ENCODE measurements at places on chromosomes 2 and 18.

DNA sequence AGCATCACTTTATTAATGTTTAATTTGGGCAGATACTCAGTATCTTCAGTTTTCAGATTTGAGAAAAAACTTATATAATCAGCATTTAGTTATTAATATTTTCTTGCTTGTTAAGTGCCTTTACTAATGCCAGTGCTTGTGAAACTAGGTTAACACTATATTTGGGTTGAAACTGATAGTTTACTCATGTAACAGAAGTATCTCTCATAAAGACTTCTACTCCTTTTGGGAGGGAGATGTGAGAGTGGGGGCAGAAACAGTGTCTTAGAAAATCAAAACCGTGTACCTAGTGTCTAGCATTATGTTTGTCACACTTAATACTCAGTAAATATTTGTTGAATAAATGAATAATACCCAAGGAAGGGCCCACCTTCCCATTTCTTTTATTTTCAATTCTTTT is 129.5 kb downstream of the MSTN start:
- no peak for DNase-seq

- DNase-seq, result no peak
Observed at GRCh38 chr2:224638301-224638823, 53.2 kb upstream of the CUL3 start.

GRCh38 chr18:3715231-3716080 is 265.5 kb downstream of the TGIF1 start:
- DNase-seq, result no peak

GRCh38 chr2:27796791-27797765 is 25.6 kb downstream of the MRPL33 start:
- DNase-seq, result no peak

DNA sequence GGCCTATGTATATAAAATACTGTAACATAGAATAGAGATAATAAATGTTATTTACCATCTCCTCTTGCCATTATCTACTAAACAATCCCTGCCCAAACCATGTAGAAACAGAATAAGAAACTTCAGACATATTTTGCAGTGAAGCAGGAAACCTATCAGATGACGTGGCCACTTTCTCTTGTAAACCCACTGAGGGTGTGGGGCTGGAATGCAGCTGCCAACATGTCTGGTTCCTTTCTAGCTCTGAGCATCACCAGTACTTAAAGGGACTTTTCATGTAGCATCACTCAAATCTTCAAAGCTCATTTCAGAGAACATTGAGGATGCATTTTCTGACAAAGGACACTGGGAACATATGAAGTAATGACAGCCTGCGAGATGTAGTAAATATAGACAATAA is 251.8 kb downstream of the LPIN1 start:
- DNase-seq, result no peak

- no peak for DNase-seq
Observed at GRCh38 chr2:115194623-115195022, 752.2 kb downstream of the DPP10 start.

DNA sequence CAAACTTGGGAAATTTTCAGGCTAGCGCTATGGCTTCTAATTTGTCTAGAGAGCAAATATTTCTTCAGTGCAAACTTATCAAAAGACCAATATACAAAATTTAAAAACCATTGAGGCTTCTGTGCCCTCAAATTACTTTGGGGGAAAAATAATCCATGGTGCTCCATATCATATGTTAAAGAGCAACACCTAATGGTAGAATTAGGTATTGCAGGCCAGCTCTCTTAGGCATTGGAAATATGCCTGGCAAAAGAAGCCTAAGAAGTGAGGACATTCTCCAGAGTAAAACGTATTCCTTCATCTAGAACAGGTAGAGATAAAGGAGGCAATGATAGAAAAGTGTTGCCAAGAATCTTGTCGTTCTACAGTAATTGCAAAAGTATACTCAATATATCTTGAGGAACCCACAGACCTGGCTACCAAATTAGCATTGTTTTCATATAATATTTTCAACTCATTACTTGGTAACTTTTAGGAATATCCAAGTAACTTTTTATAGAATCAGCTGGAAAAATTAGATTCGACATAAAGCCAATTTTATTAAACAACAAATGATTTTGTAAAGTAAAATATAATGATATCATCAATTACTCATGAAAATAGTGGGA is 401.1 kb downstream of the BCL11A start:
- no peak for DNase-seq

DNA sequence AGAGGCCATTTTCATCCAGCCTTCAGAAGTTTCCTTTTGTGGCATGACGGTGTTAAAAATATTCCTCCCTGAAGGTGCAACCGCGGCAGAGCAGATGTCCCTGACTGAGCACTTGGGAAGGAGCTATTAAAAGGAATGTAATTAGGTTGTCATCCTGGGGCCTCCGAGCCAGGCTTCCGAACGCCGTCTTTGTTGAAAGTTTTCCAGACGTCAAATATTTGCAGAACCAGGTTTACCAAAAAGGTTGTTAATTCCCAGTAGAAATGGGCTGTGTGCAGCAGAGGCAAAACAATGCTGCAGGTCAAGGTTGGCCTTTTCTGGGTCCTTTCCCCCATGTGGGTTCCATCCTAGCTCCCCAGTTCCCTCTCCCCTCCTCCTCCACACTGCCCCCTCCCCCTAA is 110.0 kb upstream of the STPG4 start:
- no peak for DNase-seq

DNA sequence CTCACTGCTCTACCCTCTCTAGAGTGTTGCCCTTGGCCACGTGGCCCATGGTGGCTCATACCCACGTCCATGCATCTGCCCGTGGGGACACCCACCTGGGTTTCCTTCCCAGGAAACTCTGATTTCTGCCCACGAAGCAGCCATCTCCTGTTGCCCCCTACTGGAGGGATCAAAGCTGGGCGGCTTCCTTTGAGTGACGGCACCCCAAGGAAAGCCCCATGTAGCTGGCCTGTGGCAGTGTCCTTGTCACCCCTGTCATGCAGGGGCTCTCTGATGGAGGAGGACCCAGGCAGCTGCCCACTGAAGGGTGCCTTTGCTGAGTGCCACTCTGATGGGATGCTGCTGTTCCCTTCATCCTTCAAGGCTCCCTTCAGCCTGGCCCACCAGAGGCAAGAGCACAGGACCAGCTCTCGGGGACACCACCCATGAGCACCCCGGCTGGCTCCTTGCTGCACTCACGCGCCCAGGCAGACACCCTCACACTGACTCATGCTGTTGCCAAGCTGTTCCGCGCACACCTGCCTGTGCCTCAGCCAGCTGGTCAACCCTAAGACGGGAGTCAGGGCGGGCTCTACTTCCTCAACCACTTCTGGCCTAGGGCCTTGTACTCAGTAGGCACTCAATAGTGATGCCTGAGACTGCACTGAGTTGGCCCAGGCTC is 101.1 kb downstream of the CTIF start:
- DNase-seq, result no peak

DNA sequence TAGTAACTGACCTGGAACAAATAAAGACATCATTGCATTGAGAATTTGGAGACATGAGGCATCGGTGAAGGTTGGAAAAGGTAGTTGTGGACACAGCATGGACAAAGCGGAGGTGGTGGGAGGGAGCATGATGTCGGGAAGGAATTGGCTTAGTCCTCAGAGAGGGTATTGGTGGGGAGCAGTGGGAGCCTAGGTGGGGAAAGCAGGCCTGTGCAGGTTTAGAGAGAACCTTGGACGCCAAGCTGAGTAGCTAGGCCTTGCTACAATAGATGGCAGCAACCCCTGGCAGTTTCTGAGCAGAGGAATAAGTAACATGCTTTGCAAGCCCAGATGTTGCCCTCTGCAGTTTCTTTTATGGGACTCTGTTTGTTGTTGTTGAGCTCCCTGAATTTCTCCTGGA is 177.1 kb upstream of the LHCGR start:
- DNase-seq, result no peak

GRCh38 chr2:109057686-109058085 is 68.7 kb upstream of the EDAR start:
- DNase-seq, result no peak

- DNase-seq, result no peak
Observed at GRCh38 chr2:187698374-187699110, 144.3 kb upstream of the TFPI start.

GRCh38 chr2:189676471-189676870 is 2.0 kb downstream of the ANKAR start:
- DNase-seq, result no peak

GRCh38 chr2:37215250-37215649 is 16.1 kb downstream of the CEBPZ start:
- no peak for DNase-seq

DNA sequence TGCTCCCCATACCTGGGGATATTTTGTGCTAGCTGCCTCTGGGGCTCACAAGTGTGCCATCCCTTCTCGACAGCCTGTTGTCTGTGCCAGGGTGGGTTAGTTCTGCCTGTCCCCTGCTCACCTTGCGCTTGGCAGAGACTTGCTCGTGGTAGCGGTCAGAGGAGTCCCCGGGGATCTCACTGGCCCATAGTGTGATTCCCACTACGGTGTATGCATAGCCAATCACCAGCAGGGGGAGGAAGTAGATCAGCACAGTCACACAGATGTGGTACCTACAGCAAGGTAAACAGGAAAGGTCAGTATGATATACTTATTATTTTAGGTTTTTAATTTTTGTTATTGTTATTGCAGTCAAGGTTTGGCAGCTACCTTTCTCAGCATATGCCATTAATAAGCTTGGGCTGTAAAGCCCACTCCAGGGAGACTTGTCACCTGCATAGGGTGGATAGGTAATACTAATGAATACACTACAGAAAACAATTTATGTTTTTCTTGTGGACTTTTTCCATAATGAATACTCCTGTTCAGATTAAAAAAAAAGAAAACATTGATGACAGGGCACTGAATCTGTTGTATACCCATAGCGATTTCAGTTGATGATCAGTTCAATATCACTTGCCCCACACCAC is 95.2 kb downstream of the POLE4 start:
- no peak for DNase-seq

DNA sequence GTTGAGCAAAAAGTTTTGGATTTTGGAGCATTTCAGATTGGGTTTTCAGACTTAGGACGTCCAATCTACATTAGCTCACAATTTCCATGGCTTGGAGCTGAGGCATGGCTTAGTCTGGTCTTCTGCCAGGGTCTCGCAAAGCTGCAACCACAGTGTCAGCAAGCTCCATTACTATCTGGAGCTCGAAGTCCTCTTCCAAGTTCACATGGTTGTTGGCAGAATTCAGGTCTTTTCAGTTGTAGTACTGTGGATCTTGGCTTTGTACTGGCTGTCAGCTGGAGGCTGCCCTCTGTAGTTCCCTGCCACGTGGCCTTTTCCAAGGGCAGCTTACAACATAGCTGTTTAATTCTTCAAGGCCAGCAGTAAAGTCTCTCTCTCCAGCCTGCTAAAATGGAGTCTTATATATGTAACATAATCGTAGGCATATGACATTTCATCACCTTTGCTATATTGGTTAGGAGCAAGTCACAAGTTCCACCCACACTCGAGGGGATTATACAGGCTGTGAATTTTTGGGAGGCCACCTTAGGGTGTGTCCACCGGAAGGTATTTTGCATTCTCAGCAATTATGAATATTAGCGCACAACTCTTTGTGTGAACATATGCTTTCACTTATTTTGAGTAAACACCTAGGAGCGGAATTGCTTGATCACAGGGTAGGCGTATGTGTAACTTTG is 41.5 kb upstream of the EPC2 start:
- DNase-seq, result no peak

GRCh38 chr18:79518028-79518682 is 122.4 kb downstream of the NFATC1 start:
- no peak for DNase-seq

- DNase-seq, result no peak
Observed at GRCh38 chr2:47002480-47003381, 87.1 kb upstream of the MCFD2 start.

DNA sequence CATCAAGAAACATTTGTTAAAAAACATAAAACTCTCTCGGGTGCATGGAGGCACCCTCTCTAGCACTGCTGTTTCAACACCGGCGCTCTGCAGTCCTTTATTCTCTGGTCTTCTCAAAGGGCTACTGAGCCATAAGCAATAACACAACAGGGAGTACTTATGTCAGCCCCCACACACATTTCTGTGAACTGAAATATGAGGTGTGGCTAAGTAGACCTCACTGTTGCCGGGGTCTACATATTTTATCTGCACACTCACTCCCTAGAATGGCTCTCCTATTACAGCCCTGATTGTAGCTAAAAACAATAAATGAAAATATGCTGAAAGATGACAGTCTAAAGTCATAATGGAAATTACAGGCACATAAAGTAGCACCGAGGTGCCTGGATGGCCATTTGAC is 235.1 kb downstream of the GRB14 start:
- no peak for DNase-seq

GRCh38 chr2:172914341-172915008 is 161.2 kb upstream of the MAP3K20 start:
- DNase-seq, result no peak

DNA sequence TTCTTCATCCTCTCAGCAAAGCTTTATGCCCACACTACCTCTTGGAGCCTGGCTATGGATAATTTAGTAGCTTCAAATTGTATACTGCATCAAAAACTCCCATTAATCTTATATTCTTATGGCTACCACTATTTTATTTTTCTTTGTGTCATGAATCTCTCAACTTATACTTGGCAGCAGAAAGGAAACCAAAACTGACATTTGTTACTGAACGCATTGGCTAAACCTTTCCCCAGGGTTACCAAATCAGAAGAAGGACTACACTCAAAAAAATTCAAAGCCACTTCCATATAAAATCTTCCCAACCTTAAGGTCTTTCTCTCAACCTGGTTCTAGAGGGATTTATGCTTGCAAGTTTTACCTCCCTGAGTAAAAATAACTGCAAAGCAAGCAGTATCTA is 97.0 kb upstream of the REG3G start:
- no peak for DNase-seq

GRCh38 chr18:456361-457139 is 44.0 kb downstream of the COLEC12 start:
- DNase-seq, result no peak

- no peak for DNase-seq
Observed at GRCh38 chr2:176097820-176098365, 1.7 kb upstream of the HOXD12 start.

- no peak for DNase-seq
Observed at GRCh38 chr2:39567507-39567906, 98.2 kb upstream of the TMEM178A start.

DNA sequence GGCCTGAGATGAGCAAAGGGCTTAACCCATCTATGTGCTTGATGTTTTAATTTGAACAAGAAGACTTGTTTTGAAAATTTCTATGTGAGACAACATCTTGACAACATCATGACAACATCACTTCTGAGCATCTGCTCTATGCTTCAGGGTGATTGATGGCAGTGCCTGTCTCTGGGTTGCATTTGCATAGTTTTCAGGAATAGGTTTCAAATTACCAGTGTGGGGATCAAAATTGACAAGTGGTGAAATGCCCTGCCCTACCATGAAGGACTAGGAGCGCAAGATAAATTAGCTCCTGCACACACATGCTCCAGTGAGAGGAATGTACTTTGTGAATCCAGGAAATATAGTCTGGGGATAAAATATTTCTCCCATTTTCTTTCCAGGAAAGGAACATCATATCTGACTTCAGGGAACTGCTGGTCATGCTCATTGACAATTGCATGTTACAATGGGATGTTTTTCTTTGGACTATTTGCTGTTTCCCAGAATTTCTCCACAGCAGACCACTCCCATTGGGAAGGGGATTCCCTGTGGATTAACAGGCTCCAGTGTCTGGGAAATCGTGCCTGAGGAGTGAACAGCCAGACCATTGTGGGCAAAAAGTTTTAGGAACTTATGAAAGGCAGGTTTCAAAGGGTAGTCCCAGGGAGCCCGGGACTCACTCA is 45.3 kb upstream of the IL1R2 start:
- no peak for DNase-seq

- DNase-seq, result no peak
Observed at GRCh38 chr2:86035376-86035882, 70.3 kb downstream of the POLR1A start.

All from cortex of kidney (tissue), 1 donor.